NCI-H526 (cell line): ENCODE measurements at places on chromosomes 7 and 10.

GRCh38 chr10:12945690-12946359, 55.7 kb downstream of the CCDC3 start:
- no peak for DNase-seq

GRCh38 chr7:156419782-156420181, 220.8 kb upstream of the RNF32 start:
- DNase-seq: no peak

DNA sequence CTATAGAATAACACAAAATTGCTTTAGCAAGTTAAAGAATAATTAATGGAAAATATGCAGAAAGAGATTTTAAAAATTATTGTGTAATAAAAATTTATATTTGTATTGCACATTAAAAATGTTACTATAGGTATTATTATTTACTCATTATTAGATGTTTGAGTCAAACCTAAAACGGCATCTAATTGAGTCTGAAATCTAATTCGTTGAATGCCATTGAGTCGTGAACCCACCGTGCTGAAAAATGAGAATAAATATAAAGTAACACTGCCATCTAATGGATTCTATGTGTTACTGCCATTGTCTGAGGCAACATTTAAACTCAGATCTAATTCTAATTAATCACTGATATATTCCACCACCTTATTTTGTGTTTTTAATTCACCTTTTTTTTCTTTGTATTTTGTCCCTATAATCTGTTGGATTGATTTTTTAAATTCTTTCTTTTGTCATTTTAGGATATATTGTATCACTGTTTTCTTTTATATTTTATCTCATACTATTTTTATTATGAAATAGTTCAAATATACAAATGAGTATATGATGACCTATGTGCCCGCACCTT, 62.2 kb downstream of the SAMD9 start:
- DNase-seq: peak; percentile 71

DNA sequence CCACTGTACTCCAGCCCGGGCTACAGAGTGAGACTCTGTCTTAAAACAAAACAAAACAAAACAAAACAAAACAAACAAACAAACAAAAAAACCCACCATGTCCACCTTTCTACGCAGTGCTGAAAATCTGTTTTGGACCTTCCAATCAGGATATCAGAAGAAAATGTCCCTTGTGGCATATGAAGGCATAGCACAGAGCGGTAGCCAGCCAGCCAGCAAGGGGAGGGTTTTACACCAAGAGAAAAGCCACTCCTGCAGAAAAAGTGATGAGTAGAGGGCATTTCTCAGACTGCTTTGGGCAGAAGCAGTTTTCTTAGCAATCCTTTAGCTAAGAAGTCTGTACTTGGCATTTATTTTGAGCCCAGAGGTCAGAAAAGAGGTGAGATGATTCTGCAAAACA, 612.2 kb downstream of the TYW1 start:
- no peak for DNase-seq

- no peak for DNase-seq
Observed at GRCh38 chr7:154767821-154768415, 235.0 kb downstream of the PAXIP1 start.
